ENCODE measurements at places on chromosomes 12 and 14.
A peak's percentile ranks its signal among the peaks of the same experiment; 100 is the strongest.

GRCh38 chr14:102854091-102854703 lies 68.3 kb upstream of the AMN start:
- no peak for DNase-seq

DNA sequence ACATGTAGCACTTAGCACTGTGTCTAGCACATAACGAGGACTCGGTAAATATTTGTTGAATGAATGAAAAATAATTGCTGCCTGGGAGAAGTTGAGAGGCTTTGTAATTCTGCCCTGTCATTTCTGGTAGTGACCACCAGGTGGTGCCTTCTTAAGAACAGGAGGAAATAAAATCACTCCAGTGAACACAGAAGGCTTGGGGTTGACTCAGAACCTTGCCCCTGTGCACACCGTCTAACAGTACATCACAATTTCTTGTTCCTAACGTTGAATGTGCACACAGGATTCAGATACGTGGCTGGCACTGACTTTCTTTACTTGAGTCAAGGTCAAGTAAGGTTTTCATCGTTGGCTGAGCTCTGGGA lies 91.8 kb downstream of the RGS6 start:
- peak; percentile 43 for DNase-seq

DNA sequence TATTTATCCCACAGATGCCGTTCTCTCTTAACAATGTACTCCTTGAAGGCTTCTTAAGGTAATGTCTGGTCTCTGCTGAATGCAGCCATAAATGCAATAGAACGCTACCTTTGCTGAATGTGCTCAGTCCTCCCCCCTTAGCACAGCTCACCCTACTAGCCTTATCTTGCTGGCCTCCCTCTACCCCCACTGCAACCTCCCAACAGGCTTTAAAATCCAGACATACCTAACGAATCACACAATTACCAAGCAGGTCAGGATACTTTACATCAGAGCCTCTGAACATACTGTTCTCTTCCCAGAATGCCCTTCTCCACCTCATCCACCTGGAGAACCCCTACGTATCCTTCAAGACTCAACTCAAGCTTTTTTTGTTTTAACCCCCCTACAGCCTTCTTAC lies 51.0 kb upstream of the CRADD start:
- no peak for DNase-seq

GRCh38 chr14:67192366-67192765 lies 3.1 kb downstream of the GARIN2 start:
- no peak for DNase-seq

DNA sequence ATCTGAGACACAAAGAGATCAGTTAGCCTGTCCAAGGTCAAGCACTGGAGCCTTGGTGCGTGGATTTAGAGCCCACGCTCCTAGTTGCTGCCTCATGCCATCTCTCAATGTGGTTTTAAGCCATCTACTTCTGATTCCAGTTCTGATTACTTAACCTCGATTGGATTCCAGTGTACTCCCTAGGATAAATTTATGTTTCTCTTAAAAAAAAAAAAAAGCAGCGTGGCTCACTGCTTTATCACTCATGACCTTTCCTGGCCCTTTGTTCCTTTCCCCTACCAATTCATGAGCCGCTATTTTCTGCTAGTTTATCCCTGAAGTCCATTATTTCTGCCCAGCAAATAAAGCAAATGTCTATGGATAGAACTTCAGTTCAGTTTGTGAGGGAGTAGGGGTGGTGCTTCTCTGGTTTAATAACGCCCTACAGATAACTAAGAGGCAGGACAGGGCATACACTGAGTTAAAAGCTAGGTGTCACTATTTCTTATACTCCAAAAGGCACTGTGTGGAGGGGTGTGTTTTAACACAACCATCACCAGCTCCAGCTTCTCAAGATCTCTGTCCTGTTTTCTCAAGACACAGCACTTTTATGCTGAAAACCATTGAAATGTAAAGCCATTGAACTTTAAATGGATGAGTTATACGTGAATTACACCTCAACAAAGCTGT lies 9.8 kb upstream of the PARP11 start:
- DNase-seq = no peak

DNA sequence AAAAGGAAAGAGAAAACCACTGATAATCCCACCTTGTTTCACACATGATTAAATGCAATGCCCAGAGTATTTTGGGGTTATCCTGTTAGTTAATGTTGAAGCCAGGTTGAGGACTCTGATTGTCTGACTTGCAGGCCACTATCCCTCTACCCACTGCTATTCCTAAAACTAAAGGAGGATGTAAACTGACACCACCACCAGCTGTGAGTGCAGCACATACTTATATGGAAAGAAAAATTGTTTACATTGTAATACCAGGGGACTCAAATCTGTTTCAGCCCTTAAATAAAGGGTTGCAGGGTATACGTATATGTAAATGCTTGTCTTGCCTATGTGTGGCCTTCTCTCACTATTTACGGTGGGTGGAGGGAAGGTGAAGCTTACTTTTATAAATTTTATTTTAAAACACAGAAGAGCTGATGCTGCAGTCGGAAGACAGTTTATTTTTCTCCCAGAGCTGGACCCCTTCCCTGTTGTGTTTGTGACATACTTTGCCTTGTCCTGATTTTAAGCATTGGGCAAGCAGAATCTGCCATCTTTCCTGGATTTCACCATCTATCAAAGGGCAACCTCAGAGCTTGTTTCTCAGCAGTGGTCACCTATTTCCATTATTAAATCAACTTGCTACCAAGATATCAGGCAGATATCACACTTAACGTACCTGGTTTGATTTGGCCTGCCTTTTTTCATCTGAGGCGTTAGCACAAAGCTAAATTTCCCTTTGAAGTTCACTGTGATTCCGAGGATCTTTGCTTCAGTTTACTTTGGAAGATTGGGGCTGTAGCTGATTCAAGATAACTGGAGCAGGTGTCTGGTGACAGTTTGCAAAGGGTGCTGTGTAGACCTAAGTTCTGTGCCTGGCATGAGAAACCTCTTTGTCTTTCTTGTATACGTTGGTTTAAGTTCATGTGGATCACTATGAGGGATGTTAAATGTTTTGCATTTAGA lies 25.2 kb downstream of the DAAM1 start:
- DNase-seq = no peak

DNA sequence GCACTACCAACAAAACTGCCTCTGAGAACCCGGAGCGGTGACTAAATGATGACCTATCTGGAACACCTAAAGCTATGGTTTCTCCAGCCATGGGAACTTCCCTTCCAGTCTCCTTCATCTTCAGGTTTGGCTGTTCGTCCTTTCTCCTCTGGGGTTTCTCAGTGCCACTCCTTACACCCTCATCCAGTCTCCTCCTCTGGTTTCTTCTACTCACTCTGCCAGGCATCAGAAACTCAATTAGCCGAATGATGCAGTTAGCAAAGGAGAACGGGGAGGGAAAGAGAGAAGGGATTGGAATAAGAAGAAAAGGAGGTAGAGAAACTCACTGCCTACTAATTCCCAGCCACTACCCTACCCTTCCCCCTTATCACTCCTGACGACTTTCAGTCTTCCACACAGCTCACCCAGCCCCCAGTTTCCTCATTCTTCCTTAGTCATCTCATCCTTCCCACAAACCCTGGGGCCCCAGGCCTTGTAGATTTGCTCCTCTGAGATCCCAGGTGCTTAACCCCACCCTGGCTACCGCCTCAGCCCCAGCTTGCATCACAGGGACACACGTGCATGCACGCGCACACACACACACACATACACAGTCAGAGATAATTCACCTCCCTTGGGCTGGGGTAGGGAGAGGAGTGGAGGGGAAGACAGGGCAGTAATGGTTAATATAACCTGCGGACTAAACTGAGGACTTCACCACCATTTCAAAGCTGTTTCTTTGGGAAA lies 13.0 kb downstream of the FGD6 start:
- DNase-seq = no peak

GRCh38 chr12:4147031-4147481 lies 126.5 kb upstream of the CCND2 start:
- no peak for DNase-seq

DNA sequence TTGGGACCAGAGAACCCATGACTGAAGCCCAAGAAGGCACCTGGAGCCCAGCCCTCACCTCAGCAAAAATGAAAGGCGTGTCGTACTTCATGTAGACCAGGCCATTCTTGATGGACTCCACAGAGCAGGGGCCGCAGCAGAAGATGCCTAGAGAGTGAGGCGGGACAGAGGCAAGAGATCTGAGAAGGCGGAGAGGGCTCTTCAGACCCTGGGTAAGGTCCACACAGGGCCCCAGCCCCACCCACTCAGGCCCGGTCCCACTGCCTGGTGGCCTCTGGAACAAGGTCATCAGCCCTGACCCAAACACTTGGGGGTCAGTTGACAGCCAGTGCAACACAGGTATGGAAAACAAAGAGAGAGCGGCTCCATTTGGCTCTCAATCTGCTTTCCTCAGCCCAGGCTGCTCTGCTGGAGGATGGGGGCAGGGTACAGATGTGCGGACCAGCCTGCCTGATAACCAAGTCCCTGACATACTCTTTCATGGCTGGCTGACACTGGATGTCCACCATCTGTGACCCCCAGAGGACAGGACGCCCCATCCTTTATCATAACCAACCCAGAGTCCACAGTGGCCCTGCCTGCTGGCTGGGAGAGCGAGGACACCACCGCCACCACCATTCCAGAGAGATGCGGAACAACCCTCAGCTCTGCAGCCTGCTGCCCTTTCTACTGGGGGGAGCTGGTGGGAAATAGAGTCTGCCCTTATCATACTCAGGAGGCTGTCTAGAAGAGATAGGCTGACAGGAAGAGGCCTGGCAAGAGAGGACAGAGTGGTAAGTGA lies 6.9 kb downstream of the TGM1 start:
- DNase-seq = no peak

DNA sequence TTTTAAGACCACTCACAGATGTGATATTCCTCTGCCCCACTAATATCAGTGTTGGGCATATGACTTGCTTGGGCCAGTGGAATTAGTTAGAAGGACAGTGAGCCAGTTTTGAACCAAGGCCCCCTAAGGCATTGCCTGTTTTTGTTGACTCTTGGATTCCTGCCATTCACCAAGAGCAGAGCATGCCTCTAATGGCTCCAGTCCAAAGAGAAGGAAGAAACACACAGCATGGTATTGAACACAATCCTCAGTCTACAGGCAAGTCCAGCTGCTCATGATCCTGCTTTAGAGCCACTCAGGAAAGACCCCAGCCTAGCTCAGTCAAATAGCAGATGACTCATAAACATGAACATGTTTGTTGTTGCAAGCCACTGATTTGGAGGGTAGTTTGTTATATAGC lies 1201.5 kb downstream of the BCL11B start:
- no peak for DNase-seq

DNA sequence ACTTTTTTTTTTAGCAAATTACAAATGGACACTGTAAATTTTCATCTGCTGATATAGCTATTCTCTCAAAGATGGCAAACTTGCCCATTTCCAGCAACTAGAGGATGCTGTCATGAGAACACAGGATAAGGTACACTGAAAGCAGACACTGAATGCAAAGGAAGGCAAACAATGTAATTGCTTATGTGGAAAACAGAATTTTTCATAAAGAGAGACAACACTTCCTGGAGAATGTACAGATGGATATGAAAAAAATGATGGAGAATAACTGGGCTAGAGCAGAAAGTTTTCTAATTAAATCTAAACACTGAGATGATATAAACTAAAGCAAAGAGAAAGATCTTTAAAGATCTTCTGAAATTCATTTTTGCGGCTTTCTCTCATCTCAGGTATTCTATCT lies 581 bp downstream of the CD69 start:
- DNase-seq = no peak

DNA sequence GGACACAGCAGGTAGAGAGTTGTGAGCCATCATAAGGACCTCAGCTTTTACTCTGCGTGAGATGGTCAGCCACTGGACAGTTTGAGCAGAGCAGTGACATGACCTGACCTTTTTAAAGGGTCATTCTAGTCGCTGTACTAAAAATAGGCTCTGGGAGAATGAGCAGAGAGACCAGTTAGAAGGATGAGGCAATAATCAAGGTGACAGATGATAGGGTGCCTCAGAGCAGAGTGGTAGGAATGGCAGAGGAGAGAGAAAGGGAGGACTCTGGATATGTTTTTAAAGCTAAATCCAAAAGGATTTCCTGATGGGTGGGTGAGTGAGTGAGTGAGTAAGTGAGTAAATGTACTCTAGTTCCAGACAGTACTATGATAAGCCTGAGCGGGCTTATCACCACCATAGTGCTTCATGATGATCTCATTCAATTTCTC lies 83.6 kb upstream of the ARHGAP5 start:
- no peak for DNase-seq

DNA sequence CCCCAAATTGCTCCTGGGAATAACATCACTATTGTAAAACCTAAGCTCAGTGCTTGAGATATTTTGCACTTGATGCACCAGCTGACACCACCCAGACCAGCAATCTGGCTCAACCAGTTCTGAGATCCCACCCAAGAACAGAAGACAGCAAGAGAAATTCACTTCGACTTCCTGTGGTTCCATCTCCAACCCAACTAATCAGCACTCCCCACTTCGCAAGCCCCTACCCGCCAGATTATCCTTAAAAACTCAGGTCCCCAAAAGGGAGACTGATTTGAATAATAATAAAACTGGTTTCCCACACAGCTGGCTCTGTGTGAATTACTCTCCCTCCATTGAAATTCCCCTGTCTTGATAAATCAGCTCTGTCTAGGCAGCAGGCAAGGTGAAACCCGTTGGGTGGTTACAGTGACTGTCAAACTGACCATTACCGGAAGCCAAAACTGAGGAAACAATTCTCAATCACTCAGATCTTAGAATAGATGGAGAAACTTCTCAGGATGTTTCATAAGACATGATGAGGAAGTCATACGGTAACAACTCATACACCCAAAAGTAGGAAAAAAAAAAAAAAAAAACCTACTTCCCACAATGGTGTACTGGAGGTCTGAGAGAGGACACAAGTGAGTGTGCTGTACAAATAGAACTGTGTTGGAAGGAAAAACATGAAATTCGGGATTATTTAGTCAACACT lies 92.4 kb downstream of the TMTC1 start:
- no peak for DNase-seq

DNA sequence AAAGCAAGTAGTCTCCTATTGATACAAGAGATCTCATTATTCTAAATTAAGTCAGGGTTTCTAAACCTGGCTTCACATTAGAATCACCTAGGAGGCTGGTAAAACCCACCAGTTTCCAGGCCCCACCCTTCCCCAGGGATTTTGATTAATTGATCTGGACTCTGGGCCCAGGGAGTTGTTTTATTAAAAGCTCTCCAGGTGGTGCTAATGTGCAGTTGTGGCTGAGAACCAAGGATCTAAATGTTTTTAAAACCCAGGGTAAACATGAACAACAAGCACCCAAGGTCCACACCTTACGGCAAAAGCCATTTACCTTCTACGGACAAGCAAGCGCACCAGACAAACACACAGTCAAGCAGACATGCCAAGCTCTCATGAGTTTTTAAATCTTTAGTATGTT lies 73.9 kb downstream of the SLC2A13 start:
- no peak for DNase-seq

All from activated T-cell treated with anti-CD3 and anti-CD28 coated beads, Interleukin-2, amount 50 U/mL, for 48 hours (primary cell).